ENCODE measurements at places on chromosomes 13 and 19.

DNA sequence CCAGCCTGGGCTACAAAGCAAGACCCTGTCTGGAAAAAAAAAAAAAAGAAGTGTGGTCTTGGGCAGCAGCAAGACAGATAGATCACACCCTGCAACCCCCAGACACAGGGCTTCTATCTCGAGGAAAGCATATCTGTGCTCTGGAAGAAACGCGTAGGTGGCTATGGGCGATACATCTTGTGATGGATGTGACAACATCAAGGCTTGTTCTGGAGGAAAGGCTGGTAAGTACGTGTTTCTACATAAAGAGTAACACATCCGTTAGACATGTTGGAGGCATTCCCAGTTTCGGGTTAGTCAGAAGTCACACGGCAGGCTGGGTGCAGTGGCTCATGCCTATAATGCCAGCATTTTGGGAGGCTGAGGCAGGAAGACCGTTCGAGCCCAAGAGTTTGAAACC is 6.6 kb upstream of the DHDH start:
- H3K36me3 ChIP-seq: no peaks in the 10 kb centered on the region
- no peaks in the 10 kb centered on the region for H3K4me1 ChIP-seq
- no peak for DNase-seq
- H3K27me3 ChIP-seq: no peaks in the 10 kb centered on the region

DNA sequence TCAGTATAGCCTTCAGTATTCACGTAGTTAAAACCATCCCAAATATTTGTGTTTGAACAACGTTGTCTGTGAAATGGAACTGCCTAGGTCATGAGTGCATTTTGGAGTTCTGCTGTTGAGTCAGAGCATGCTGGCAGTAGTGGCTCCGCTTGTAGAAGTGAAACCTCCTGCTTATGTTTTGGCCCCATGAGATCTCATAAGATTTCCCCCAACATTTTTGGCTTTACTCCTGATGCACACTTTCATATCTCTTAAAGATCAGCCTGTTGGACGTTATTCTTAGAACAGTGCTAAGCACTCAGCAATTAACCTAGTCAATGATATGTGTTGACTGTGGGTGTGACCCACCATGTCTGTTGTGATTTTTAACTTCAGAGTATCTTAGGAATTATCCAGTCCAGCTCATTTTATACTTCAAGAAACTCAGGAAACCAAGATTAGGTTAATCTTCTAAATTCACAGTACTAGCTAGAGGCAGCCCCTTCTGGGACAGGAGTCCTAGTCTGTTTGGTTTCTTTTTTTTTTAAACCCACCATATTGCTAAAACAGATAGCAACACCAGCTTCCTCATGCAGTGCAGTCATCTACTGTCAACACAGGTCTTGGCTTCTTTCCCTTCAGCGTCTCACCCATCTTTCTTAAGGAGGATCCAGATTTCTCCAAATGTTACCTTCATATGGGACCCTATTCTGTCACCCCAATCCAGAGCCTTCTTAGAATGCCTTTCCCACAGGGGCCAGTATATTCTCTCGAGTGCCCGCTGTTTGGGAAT is 26.2 kb downstream of the RAP2A start:
- H3K27me3 ChIP-seq: no peaks in the 10 kb centered on the region
- H3K27ac ChIP-seq: peak overlapping the region; percentile 64
- peaks cover 13% of the 10 kb centered on the region for H3K36me3 ChIP-seq

- DNase-seq: peak; percentile 83
- peak overlapping the region; percentile 63 for H3K4me3 ChIP-seq
- no peak overlapping the region for H3K27ac ChIP-seq
- H3K27me3 ChIP-seq: peaks cover 6% of the 10 kb centered on the region
- H3K4me1 ChIP-seq: peaks cover 8% of the 10 kb centered on the region
Observed at GRCh38 chr19:3284759-3285646, 60.5 kb downstream of the CELF5 start.

DNA sequence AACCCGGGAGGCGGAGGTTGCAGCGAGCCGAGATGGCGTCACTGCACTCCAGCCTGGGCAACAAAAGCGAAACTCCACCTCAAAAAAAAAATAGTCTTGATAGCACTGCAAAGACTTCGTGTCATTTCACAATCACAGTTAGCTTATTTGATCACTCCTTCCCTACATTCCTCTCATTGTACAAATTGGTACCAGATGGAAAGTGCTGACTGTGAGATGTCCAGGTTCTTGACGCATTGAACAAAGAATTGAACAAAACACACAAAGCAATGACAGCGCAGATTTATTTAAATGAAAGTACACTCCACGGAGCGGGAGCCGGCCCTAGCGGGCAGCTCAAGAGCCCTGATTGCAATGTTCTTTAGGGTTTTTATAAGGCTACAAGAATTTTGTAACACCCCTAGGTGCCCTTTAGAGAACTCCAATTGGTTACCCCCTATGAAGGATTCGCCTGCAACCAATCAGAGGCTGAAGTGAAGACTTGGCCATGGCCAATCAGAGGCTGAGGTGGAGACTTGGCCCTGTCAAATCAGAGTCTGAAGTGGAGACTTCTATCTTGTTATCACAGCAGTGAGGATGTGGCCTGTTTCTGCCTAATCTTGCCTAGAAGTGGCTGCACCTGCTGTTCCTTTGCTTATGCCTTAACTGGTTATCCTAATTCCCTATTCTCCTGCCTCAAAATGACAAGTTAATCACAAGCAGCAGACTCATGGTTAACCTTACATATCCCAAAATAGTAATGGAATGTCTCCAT is 16.7 kb downstream of the ZNF556 start:
- H3K36me3 ChIP-seq: no peaks in the 10 kb centered on the region
- no peak overlapping the region for H3K27ac ChIP-seq
- no peaks in the 10 kb centered on the region for H3K27me3 ChIP-seq
- H3K4me3 ChIP-seq: no peak overlapping the region
- H3K4me1 ChIP-seq: peaks cover 5% of the 10 kb centered on the region
- no peak for DNase-seq

- H3K27me3 ChIP-seq: peaks cover 33% of the 10 kb centered on the region
- H3K4me1 ChIP-seq: no peaks in the 10 kb centered on the region
- no peaks in the 10 kb centered on the region for H3K36me3 ChIP-seq
- DNase-seq: no peak
- H3K4me3 ChIP-seq: no peak overlapping the region
Observed at GRCh38 chr13:100825557-100825956, 151.0 kb upstream of the TMTC4 start.

DNA sequence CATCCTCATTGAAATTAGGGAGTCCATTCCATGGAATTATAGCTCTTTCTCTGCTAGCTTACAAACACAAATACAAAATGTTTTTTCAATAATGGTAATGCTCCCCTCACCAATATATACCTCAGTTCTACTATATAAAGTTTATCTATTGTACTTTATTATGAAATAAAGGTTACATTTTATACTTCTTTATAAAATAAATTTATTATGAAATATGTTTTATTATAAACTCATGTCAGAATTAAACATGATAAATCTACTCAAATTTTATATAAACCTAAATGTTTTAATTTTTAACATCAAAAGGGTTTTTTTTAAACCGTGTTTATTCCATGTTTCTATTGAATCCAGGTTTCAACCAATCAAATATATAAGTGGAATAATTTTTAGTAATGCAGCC is 646.1 kb upstream of the PCDH20 start:
- no peaks in the 10 kb centered on the region for H3K4me1 ChIP-seq
- H3K27me3 ChIP-seq: no peaks in the 10 kb centered on the region
- H3K36me3 ChIP-seq: peaks cover 4% of the 10 kb centered on the region
- no peak for DNase-seq
- H3K4me3 ChIP-seq: no peak overlapping the region
- no peak overlapping the region for H3K27ac ChIP-seq

DNA sequence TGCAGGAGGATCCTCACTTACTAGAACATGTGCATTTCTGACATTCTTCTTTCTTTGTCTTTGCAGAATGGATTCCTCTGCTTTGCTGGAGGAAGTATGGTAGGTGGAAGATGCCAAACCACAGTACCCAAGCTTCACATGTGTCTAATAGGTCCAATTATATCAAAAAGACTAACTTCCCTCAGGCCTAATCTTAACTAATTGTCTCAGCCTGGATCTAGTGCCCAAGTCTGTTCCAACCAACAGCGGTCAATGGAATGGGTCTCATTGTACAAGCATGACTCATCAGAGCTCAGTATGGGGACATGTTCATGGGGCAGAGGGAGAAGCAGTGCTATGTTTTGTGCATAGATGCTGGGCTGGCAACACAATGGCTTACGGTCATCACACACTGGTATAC is 81.6 kb upstream of the CSNK1A1L start:
- DNase-seq: no peak
- H3K27me3 ChIP-seq: no peaks in the 10 kb centered on the region
- H3K4me3 ChIP-seq: no peak overlapping the region
- H3K36me3 ChIP-seq: no peaks in the 10 kb centered on the region
- H3K4me1 ChIP-seq: no peaks in the 10 kb centered on the region
- H3K27ac ChIP-seq: no peak overlapping the region

DNA sequence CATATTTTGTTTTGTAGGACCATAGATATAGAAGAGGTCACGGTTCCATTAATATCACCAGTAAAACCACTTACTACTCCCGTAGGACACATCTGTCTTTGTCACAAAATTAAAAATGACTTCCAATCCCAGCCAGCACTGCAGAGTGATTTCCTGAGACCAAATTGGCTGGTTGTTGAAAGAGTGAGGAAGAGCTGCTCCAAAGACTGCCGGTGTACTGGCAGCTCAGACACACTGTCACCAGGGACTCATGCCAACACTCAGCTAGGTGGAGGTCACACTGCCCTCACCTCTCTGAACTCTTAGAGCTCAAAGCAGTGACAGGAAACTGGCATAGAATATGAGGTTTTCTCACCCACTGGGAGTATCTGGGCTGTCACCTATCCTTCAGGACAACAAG is 52.1 kb downstream of the FLT1 start:
- H3K27ac ChIP-seq: no peak overlapping the region
- H3K4me1 ChIP-seq: no peaks in the 10 kb centered on the region
- no peak for DNase-seq
- no peak overlapping the region for H3K4me3 ChIP-seq
- peaks cover 10% of the 10 kb centered on the region for H3K36me3 ChIP-seq

DNA sequence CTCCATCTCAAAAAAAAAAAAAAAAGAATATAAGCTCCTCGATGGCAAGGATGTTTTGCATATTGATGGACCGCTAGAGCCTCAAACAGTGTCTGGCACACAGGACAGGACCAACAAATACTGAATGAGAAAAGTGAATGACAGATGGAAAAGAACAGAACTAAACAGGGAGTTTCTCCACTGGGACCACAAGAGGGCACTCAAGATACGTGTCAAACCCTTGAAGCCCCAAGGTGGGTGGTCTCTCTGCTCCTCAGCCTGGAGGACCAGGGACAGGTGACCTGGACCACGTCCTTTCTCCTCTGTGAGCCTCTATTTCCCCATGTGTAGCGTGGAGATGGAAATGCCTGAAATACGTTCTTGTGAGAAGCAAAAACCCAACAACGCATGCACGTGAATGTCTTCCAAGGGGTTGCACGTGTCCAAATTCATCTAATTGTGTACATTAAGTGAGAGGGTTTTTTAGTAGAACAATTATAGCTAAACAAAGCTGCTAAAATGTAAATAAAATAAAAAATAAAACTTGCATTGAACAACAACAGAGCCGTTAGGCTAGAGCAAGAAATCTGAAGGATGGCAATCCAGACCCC is 5.7 kb upstream of the CDC42EP5 start:
- no peaks in the 10 kb centered on the region for H3K36me3 ChIP-seq
- peaks cover 39% of the 10 kb centered on the region for H3K4me1 ChIP-seq
- no peak for DNase-seq
- H3K4me3 ChIP-seq: no peak overlapping the region

DNA sequence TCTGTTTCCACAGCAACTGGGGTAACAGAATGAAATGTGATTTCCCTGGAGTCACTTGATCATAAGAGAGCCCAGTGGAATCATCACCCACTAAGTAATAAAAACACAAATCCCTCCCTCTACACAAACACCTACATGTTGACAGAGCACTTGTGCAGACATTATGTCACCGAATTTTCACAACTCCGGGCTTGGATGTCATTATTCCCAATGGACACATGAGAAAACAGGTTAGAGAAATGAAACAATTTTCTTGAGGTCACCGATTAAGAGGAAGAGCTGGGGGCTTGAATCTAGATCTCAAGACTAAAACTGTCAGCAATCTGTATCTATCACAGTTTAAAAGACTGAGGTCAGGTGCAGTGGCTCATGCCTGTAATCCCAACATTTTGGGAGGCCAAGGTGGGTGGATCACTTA is 3.1 kb downstream of the XRCC1 start:
- peak overlapping the region; percentile 32 for H3K27ac ChIP-seq
- DNase-seq: peak; percentile 8
- H3K4me1 ChIP-seq: peaks cover 23% of the 10 kb centered on the region

GRCh38 chr19:13981467-13981866 is 24.7 kb downstream of the RFX1 start:
- peaks cover 12% of the 10 kb centered on the region for H3K4me1 ChIP-seq
- peak overlapping the region; percentile 23 for H3K27ac ChIP-seq
- DNase-seq: no peak
- H3K27me3 ChIP-seq: no peaks in the 10 kb centered on the region
- H3K4me3 ChIP-seq: no peak overlapping the region
- no peaks in the 10 kb centered on the region for H3K36me3 ChIP-seq

- no peak overlapping the region for H3K4me3 ChIP-seq
- no peak overlapping the region for H3K27ac ChIP-seq
- H3K27me3 ChIP-seq: no peaks in the 10 kb centered on the region
- H3K36me3 ChIP-seq: no peaks in the 10 kb centered on the region
- DNase-seq: no peak
- peaks cover 54% of the 10 kb centered on the region for H3K4me1 ChIP-seq
Observed at GRCh38 chr19:54620464-54620863, 9.8 kb upstream of the LILRB1 start.

- peak overlapping the region; percentile 78 for H3K4me3 ChIP-seq
- H3K4me1 ChIP-seq: peaks cover 29% of the 10 kb centered on the region
- H3K36me3 ChIP-seq: no peaks in the 10 kb centered on the region
- no peaks in the 10 kb centered on the region for H3K27me3 ChIP-seq
- DNase-seq: peak; percentile 92
Observed at GRCh38 chr19:47227352-47228167, 3.4 kb downstream of the BBC3 start.

DNA sequence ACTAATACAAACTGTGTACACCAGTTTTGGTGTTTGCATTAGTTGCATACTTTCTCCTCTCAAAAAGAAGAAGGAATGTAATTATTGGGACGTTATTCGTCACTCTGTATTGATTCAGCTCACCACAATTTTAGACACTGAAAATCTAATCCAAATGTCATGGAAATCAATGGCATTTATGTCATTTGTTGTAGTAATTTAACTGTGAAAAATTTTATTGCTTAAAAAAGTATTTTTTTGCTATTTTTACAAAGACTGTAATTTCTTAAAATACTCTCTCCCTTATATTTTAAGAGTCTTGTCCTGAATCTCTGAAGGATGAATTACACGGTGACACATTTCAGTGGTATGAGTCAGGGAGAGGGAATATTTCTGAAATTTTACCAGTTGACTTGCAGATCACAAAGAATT is 2117.6 kb downstream of the PCDH9 start:
- H3K4me3 ChIP-seq: no peak overlapping the region
- no peak for DNase-seq
- no peaks in the 10 kb centered on the region for H3K36me3 ChIP-seq
- H3K4me1 ChIP-seq: no peaks in the 10 kb centered on the region
- no peak overlapping the region for H3K27ac ChIP-seq

All from natural killer cell treated with Interleukin-12 subunit alpha and Interleukin-12 subunit beta and Interleukin-15 and Interleukin-18, amount 100 ng/mL, for 72 hours (primary cell).